ENCODE measurements at places on chromosomes 2 and 18.

DNA sequence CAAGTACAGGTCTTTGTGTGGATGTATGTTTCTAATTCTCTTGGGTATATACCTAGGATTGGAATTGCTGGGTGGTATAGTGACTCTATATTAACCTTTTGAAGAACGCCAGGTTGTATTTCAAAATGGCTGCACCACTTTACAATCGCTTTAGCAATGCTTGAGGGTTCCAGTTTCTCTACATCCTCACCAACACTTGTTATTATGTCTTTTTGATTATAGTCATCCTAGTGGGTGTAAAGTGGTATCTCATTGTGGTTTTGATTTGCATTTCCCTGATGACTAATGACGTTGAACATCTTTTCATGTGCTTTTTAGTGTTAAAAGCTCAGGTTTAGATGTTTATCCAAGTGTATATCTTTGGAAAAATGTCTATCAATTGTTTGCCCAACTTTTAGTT lies 39.5 kb downstream of the CTIF start:
- DNase-seq: no peak

DNA sequence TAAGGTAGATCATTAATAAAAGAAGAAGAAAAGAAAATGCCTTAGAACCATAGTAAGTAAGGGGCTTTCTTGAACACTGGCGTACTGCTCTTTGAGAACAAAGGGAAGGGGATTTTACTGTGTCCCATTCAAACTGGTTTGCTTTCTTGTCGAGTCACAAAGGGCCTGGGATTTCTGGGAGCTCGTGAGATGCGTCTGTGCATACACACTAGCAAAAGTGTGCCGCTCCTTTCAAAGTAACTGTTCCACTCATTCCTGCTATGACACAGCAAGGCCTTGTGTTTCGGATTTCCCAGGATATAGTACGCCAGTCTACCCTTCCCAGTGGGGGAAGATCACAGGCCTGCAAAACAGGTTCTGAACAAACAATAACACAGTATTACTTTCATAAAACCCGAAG lies 93.0 kb downstream of the KCTD18 start:
- DNase-seq: no peak

- DNase-seq: no peak
Measured at GRCh38 chr2:232441147-232441651, 14.8 kb upstream of the ALPI start.

DNA sequence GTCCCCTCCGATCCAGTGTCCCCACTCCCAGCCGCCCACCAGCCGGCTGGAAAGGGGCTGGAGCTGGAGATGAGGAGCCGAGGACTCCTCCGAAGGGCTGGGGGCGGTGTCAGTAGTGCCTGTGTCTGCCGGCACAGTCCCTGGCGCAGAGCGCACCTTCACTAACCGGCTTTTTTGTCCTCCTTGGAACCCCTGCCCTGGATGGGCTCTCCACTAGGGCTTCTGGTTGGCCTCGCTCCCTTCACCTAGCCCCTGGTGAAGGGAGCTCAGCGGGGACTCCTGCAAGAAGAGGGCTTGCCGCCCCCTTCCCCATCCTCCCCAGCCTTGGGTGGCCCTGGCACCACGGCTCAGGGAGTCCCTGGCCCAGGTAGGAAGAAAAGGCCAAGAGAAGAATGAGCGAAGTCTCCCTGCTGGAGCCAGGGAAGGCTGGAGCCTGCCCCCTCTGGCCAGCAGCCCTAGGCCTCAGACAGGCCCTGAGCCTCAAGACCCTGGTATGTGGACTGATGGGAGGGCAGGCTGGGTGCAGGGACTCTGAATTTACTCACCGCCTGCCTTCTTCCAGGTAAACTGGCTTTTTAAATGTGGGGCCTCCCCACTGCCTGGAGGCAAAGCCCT lies 570 bp upstream of the ECEL1 start:
- no peak for DNase-seq

DNA sequence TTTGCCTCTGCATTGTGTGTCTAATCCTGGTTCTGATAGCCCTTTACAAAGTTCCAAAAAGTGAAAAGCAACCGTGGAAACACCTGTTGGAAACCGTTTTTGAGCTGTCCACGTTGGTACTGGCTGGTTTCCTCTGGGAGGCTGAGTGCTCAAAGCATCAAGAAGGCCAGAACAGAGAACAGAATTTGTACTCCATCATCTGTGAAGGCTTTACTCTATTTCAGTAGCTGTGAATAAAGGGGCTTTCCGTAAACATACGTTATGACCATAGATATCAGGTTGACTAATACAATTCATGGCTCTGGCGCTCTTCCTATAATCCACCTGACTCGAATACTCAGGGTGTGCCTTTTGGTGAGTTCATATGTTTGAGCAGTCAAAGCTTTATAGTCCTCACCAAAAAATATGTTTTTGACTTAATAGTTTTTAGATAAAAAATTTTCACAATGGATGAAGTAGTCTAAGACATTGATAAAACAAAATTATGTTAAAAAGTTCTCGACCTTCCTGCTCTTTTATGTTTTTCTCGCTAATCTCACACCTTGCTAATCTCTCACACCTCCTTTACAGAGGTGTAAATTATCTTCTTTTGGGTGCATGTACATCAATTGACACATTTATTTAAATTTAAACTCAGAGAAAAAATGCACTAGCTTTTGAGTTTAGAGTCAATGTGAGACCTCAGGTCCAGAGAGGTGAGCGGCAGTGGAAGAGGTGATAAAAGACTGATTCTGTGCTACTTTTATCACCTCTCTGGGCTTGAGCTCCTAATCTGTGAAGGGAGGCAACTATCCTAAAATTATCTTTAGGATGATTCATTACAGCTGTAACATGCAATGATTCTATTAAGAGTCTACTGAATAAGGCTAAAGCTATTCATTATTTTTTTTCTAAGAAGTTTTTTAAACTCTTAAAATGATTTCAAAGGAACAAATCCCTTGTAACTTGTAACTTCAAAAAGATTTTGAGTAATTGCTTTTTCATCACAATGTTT lies 65.3 kb downstream of the CXCR4 start:
- no peak for DNase-seq

- no peak for DNase-seq
Measured at GRCh38 chr2:68799140-68800026, 64.8 kb downstream of the ARHGAP25 start.

GRCh38 chr18:23837591-23837990 lies 148.3 kb downstream of the LAMA3 start:
- DNase-seq: no peak

- no peak for DNase-seq
Measured at GRCh38 chr18:60894254-60894945, 438.8 kb upstream of the CDH20 start.

DNA sequence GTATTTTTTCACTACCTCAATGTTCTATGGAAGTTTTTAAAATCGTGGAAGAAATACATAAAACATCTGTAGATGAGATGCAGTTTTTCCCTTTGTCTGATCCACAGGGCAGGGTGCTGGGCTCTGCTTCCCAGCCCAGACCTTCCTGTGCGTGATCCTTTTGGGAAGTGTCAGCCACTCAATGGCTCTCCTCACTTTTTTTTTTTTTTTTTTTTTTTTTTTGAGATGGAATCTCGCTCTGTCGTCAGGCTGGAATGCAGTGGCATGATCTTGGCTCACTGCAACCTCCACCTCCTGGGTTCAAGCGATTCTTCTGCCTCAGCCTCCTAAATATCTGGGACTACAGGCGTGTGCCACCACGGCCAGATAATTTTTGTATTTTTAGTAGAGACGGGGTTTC lies 32.8 kb downstream of the SOWAHC start:
- DNase-seq: no peak

- no peak for DNase-seq
Measured at GRCh38 chr2:96890726-96891385, 21.0 kb upstream of the SEMA4C start.

- DNase-seq: no peak
Measured at GRCh38 chr2:70498054-70498453, 55.6 kb downstream of the TGFA start.

- DNase-seq: no peak
Measured at GRCh38 chr2:229363185-229363814, 92.2 kb upstream of the PID1 start.

- no peak for DNase-seq
Measured at GRCh38 chr2:157849591-157849990, 26.5 kb downstream of the ACVR1 start.

GRCh38 chr18:74148543-74149070 lies 284 bp downstream of the TIMM21 start:
- DNase-seq: no peak
